Fibroblast of skin of back (primary cell): ENCODE measurements at places on chromosomes 5 and 9.
A peak's percentile ranks its signal among the peaks of the same experiment; 100 is the strongest.

GRCh38 chr9:103014242-103014641 lies 19.1 kb downstream of the CYLC2 start:
- DNase-seq, result no peak

DNA sequence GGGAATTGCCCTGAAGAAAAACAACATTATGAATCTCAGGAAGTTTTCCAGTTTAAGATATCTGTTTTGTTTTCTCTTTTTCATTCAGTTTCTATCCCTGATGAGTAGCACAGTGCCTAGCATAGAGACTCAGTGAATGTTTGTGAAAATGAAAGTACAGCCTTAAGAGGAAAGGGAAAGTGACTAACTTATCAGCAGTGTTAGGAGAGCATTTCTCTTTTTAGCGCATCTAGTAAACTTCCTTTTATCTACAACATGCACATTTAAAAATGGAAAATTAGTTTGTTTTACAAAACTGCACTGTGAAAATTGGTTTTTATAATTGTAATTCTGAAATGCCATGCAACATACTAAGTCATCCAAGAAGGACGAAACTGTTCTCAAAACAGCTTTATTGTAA lies 110.8 kb downstream of the SMARCA2 start:
- DNase-seq, result no peak

- DNase-seq, result peak; percentile 79
Observed at GRCh38 chr5:145847499-145848497, 12.7 kb upstream of the PRELID2 start.

DNA sequence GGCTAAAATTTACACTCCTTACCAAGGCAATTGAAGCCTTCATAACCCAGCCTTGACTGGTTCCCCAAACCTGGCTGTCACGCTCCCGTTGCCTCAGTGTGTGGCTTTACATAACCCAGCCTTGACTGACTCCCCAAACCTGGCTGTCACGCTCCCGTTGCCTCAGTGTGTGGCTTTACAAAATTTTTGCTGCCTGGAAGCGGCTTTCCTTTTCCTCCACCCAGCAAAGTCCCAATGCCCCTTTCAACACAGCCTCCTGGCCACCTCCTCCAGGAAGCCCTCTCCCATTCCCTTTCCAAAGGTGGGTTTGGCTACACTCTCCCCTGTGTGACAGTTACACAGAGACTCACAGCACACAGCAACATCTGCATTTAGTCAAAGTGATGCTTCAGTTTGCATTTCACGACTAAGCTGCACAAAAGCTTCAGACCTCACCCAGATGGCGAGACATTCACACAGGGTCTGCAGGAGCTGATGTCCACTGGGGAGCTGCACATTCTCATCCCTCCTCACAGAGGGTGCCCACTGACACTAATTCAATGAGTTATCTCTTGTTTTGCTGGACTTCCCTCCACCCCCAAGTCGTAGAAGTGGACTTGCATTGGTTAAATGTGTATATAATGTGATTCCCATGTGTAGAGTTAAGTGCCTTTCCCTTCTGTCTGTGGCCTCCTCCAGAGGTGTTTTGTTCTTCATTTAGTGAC lies 156.6 kb upstream of the PHYKPL start:
- DNase-seq, result no peak

DNA sequence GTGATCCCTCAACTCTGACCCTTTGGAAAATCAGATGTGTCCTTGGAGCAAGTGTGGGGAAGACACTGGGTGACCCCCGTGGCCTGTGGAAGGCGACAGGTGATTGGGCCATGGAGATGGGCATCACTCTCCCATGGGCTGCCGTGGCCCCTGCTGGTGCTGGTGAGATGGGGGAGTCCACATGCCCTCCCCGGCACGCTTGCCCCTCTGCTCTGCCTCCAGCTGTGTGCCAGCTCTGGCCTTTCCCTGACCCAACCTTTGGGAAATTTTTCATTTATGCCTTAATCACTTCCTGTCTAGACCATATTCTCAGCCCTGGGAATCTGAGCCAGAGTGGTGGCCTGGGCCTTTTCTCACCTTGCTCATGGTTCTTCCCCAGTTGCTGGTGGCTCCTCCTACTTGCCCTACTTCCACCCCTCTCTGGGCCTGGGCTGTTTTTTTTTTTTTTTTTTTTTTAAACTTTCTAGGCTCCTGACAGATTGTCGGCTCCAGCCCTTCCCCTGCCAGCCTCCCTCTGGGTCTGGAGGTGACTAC lies 56.6 kb downstream of the RGS3 start:
- DNase-seq, result peak; percentile 60

- no peak for DNase-seq
Observed at GRCh38 chr9:32942755-32943460, 58.5 kb downstream of the APTX start.

DNA sequence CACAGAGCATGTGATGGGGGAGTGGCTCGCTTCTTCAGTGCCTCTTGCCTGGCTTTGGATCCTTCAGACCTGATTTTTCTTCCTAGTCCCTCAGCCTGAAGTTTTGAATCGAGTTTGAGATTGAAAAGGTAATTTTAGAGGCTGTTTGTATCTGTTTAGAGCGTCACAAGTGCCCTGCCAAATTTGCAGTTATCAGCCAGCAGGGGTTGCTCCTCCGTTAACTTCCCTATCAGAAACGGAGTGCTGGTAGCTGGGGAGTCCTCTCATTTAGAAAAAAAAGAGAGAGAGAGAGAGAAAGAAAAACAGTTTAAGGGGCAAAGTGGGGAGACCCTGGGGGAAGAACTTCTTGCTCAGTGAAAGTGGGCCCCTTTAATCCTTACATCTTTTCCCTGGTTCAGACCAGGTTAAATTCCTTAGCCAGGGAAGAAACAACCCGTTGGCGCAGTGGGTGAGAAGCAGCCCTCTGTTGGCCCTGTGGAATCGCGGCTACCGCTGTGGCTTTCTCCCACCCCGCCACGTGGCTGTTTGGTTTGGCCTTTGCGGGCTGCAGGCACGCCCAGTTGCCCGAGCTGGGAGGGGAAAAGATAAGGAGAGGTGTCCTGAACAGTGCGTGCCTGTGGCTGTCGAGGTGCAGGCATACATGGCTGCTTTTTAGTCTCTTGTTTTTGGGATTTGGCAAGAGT lies 576.7 kb upstream of the ACO1 start:
- no peak for DNase-seq

DNA sequence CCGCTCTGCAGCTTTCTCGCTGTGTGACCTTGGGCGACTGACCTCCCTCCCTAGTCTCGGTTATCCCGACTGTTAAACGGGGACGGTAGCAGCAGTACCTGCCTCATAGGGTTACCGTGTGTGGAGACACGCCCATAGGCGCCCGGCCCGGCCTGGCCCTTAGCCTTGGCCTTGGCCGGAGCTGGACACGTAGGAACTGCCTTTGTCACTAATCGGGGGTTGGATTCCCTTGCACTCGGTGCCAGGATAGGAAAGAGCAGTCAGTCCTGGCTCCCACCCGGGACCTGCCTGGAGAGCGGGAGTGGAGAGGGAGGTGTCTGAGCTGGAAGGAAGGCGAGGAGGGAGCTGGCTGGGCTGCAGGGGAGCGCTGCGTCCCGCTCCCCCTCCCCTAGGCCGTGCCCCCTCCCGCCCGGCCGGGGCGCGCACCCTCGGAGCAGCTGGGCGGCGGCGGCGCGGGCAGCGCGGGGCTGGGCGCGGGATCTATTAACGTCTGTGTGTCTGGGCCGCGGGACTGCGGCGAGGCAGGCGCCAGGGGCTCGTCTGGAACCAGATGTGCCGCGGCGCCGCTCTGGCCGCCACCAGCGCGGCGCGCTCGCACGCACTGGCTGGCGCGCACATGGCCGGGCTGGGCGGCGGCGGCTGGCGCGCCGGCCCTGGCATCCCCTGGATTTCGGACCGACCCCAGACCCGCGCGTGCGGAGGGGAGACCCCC lies 31.7 kb downstream of the PRRX2 start:
- DNase-seq, result peak; percentile 85

GRCh38 chr9:92534674-92535073 lies 1.1 kb downstream of the ECM2 start:
- DNase-seq, result peak; percentile 12

- DNase-seq, result peak; percentile 46
Observed at GRCh38 chr5:98458726-98459125, 314.7 kb upstream of the RGMB start.

GRCh38 chr9:107833295-107833694 lies 343.7 kb upstream of the KLF4 start:
- DNase-seq, result no peak

DNA sequence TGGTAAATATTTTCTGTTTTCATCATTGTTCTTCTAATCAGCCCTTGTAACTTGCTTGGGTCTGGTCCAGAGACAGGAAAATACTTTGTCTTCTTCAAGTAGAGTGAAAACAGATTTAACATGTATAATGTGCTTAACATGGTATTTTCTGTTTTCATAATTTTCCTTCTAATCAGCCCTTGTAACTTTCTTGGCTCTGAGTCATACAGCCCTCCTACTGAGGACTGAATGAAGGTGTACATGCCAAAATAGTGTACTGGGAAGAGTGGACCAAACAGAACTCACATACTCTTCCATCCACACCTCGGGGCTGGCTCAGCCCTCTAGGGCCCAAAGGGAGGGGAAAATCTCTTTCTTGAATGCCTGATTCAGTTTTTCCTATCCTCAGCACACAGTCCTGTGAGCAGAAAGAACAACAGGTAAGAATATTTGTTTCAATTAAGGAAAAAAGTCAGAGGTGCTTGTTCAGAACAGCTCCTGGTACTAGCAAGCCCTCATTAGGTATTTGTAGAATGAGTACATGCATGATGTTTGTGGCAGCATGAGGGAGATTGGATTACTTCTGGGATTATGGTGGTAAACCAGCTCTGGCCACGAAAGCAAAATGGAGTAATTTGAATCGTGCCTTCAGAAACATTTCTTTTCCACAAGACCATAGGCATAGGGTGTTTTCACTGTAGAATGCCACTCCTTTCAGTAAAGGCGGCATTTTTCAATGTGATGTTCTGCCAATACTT lies 24.2 kb upstream of the MACIR start:
- DNase-seq, result peak; percentile 50

- peak; percentile 51 for DNase-seq
Observed at GRCh38 chr9:97615439-97616072, 17.6 kb downstream of the TSTD2 start.

DNA sequence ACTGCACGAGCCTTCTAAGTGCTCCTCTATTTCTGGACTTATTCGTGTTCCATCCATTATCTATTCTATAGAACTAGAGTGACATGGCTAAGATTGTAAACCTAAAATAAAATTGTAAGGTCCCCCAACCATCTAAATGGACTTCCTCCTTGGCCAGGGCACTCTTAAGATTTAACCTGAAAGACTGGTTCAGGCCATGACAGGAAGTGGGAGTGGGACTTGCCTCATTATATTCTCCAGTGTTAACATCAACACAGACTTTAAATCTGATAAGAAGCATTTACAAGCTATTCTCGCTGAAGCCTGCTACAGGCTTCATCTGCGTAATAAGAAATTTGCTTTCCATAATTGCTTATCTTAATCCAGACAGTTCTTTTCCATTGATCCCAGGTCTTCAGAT lies 117.0 kb downstream of the SSBP2 start:
- DNase-seq, result no peak

DNA sequence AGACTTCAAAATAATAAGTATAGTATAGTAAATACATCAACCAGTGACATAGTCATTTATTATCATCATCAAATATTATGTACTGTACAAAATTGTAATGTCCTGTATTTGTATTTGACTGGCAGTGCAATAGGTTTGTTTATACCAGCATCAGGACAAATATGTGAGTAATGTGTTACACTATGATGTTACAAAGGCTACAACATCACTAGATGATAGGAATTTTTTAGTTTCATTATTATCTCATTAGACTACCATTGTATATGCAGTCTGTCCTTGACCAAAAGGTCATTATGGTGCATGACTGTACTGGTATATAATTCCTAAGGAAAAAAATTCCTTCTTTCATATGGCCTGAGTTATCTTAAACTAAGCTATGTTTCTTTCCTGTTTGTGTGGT lies 63.6 kb upstream of the VCAN start:
- DNase-seq, result no peak

DNA sequence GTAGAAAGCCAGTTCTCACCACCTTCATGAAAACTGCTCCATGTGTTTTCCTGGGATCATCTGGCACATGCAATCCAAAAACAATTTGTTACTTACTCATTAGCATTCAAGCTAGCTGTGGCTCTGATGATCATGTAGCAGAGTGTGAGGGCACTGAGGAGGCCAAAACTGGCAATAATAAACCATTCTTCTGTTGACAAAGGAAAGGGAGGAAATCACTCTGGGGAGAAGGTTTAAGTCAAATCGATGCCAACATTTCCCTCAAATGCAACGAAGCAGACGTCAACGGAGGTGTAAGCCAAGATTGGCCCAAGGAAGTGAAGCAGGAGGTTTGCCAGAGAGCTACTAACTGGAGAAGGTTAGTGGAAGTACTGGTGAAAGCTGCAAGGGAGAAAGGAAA lies 55.7 kb upstream of the TBC1D9B start:
- DNase-seq, result no peak

DNA sequence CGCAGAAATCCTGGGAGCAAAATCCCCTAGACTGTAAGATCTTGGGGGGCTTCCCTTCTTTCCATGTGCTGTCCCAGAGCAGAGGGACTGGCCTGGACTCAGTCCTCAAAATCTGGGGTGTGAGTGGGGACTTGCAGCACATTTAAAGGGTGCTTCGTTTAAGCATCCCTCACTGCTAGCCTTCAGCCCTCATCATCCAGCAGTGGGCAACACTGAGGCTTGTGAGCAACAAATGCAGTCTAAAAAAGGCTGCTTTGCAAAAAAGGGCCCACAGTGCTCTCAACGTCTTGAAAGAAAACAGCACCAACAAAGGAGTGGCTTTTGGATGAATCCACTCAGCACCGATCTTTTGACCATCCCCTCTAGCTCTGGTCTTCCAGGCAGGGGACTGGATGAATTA lies 128.3 kb upstream of the TBC1D2 start:
- no peak for DNase-seq

DNA sequence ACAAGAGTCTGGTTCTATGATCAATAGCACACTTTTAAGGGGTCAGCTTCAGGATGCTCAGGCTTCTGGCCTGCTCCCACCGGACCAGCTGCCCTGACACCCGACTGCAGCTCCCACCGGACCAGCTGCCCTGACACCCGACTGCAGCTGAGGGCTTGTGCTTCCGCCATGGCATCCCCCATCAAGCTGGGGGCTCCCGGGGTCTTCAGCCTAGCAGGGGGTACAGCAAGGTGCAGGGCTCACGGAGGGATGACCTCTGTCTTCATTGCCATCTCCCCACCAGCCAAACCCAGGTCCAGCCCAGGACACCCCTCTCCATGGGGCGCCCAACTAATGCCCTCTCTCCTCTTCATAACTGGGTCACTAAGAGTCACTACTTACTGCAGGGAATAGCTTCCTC lies 1.9 kb downstream of the FLT4 start:
- DNase-seq, result no peak

DNA sequence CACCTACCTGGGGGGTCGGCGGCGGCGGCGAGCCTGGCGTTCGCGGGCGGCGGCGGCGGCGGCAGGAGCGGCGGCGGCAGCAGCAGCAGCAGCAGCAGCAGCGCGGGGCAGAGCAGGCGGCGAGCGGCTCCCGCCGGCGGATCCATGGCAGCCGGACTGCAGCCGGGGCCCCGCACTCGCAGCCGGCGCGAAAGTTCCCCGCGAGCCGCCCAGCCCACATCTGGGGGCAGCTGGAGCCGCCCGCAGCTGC lies 153 bp downstream of the ADAMTS2 start:
- DNase-seq, result no peak
